ENCODE measurements at places on chromosomes 1 and 21.

- DNase-seq = no peak
Measured at GRCh38 chr1:70358921-70359564, 4.5 kb upstream of the ANKRD13C start.

GRCh38 chr1:77282187-77282865, 507 bp downstream of the AK5 start:
- no peak for DNase-seq

- peak; percentile 7 for DNase-seq
Measured at GRCh38 chr1:165837838-165838364, 10.5 kb downstream of the UCK2 start.

GRCh38 chr1:210373878-210374599, 45.3 kb downstream of the HHAT start:
- no peak for DNase-seq

- peak; percentile 59 for DNase-seq
Measured at GRCh38 chr1:156096640-156097391, 14.6 kb upstream of the MEX3A start.

DNA sequence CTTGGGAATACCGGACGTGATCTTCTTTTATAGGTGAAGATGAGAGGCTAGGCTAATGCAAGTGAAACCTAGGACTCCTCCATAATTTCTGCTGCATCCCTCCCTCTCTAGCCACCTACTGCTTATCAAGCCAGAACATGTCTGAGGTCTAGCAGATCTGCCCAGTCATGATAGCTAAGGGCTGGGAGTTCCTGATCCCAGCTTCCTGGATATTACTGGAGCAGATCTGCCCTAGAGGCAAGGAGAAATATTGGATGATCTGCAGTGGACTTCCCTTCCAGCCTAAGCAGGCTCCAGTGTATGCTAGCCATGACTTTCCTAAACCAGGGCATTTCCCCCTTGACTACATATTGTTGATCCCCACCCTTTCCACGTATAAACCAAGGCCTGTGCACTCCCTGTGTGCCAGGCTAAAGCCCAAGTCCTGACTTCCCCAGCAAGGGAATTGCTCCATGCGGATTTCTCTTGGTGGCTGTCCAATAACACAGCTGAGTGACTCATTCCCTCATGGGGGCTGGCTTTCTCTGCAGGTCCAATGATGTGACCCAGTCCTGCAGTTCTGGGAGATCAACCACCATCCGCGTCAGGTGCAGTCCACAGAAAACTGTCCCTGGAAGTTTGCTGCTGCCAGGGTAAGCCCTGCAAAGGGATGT, 15.5 kb upstream of the SARS1 start:
- no peak for DNase-seq

DNA sequence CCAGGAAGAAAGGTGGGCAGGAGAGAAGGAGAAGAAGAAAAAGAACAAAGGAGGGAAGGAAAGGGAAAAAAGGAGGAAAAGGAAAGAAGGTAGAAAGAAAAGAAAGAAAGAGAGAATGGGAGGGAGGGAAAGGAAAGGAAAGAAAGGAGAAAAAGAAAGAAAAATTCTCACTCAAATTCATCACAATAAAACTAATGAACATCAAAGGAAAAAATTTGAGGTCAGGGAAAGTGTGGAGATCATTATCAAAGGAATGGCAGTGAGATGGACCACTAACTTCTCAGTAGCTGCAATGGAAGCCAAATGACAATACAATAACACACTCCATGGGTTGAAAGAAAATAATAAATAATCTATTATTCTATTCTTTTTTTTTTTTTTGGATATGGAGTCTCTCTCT, 48.0 kb upstream of the JAK1 start:
- no peak for DNase-seq

GRCh38 chr1:9473032-9473807, 66.0 kb upstream of the SLC25A33 start:
- peak; percentile 88 for DNase-seq

GRCh38 chr1:150089846-150090520, 22.4 kb downstream of the VPS45 start:
- DNase-seq = no peak

- no peak for DNase-seq
Measured at GRCh38 chr1:164310166-164310565, 248.8 kb upstream of the PBX1 start.

GRCh38 chr1:30046751-30047150, 676.6 kb downstream of the MATN1 start:
- DNase-seq = no peak

DNA sequence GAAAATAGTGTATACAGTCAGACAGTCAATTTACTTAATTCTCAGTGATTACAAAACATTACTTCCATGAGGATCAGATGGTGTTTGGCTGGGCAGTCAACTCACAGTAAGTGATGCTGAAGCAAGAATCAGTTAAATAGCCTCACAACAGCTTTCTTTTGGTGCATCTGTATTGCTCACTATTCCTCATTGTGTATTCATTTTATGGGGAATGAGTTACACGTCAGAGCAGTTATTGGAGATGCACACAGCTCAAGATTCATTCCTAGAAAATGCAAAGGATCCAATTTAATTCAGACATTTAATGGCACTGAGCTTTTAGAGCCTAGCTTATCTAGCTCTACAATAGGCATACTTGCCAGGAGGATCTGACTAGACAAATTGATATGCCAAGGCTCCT, 150.6 kb downstream of the HS2ST1 start:
- no peak for DNase-seq

GRCh38 chr1:179080866-179081686, 794 bp upstream of the TOR3A start:
- no peak for DNase-seq

- DNase-seq = no peak
Measured at GRCh38 chr1:17419626-17420328, 19.7 kb downstream of the RCC2 start.

DNA sequence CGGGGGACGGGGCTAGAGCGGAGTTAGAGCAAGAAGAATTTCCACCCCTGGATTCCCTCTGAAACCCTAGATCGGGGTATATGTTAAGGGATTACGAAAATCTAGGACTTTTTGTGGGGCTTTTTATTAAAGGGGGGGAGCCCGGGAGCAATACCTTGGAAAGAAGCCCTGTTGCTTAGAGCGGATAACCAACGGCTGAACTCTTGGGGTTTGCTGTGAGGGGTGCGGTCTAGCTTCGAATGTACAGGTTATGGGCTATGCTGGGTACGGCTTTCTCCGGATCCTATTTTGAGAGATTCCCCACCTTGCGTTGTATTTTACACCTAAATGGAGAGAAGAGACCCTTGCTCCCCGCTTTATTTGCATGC, 626 bp downstream of the DYRK3 start:
- no peak for DNase-seq

- no peak for DNase-seq
Measured at GRCh38 chr1:29508458-29509107, 272.3 kb downstream of the PTPRU start.

GRCh38 chr1:184041731-184042130, 4.2 kb upstream of the COLGALT2 start:
- DNase-seq = no peak

DNA sequence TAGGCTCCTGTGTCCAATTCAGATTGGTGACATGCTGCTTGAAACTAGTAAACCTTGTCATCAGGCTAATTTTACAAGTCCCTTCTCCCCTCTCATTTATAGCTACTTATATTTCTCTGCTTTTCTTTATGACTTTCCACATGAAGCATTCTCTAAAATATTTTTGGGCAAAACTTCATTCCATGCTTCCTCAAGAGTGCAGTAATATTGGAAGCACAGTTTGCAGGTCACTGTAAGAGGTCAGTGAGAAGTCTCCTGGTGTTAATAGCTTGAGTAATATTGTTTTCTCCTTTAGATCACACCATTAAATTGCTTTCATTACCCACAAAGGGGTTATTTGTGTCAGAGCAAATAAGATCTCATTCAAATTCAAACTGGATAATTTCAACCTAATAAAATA, 46.6 kb downstream of the LPAR3 start:
- DNase-seq = peak; percentile 62

DNA sequence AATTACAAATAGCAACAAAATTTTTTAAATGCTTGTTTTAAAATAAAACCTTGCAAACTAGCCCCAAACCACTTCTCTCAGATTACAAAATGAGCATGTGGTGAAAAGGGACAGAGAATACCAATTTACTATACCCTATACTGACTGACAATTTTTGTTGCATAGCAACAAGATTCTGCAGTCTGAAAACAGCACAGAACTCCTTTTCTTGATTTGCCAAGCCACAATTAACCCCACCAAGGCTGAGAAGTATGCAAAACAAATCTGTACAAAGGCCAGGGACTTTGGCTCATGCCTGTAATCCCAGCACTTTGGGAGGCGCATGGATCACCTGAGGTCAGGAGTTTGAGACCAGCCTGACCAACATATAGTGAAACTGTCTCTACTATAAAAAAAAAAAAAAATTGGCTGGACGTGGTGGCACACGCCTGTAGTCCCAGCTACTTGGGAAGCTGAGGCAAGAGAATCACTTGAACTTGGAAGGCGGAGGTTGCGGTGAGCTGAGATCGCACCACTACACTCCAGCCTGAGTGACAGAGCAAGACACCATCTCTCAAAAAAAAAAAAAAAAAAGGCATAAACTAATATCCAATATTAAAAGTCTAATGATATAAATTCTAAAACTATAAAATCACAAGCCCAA, 21.8 kb downstream of the ENAH start:
- DNase-seq = no peak

GRCh38 chr1:3691421-3692204, 39.3 kb downstream of the TP73 start:
- peak; percentile 29 for DNase-seq

DNA sequence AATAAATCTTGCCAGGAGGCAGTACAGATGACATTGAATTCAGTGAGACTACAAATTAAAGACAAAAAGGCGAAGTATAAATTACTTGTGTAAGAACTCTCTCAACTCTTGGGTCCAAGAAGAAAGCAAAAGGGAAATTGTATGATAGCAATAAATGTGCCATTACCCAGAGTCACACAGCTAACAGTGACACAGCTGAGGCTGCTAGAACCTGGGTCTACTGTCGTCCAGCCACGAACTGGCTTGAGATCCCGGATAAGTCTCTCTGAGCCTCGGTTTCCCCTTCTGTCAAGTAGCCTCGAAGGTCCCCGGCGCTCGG, 362 bp upstream of the ROR1 start:
- no peak for DNase-seq

GRCh38 chr1:8661185-8662110, 156.0 kb downstream of the RERE start:
- DNase-seq = no peak

DNA sequence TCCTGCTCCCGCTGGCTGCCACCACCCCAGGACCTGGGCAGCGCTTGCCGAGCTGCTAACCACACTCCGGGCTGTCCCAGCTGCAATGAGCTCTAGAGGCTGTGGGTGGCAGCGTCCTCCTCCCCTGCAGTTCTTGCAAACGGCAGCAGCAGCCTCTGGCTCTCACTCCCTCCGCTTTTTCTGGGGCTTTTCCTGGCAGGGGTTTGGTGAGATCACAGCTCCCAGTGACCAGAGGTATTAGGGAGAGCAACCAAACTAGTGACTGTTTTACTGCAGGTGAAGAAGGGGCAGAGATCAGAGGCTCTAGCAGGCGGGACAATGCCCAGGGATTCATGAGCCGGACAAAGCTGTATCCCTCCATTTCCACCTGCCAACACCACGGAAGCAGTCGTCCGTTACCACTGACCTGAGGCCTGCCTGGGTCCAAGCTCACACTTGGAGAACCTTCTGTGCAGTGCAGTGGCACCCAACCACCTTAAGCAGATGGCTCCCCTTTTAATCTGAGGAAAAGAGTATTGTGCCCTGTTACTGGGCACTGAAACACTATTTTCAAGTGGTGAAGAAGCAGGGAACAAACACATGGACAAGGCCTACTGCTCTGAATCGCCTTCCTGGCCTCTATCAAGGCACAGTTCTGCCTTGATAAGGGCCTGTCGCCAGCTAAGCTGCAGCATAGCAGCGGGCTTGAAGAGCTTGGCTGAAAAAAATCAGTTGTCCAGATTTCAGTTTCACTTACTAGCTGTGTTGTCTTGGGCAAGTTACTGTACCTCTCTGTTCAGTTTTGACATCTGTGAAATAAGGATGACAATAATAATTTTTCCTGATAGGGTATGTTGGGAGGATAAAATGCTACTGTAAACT, at the start of gene F5:
Gene F5 (minus strand): TSS at position 87 of the 861 bp plus-strand sequence. CDS start 95 bp downstream, outside the sequence.
- DNase-seq = peak; percentile 23
